ENCODE measurements at places on chromosomes 7 and 10.

GRCh38 chr10:81309041-81309552 lies 565.9 kb upstream of the NRG3 start:
- DNase-seq = peak; percentile 3

GRCh38 chr7:114026486-114027089 lies 107.8 kb upstream of the PPP1R3A start:
- no peak for DNase-seq

DNA sequence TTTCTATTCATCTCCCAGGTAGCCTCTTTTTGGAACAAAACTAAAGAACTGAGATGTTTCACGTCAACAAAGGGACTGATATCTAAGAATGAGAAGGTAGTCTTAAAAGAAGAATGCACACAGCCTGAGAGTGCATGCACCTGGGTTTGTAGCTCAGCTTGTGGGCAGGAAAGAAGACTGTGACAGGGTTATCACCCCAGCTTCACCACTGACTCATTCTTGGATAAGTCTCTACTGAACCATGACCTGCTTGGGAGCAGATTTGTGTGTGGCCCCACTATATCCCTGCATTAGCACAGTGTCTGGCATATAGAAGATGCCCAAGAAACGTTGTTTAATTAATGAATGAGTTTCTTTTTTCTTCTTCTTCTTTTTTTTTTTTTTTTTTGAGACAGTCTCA lies 187.5 kb downstream of the GPAM start:
- DNase-seq = no peak

DNA sequence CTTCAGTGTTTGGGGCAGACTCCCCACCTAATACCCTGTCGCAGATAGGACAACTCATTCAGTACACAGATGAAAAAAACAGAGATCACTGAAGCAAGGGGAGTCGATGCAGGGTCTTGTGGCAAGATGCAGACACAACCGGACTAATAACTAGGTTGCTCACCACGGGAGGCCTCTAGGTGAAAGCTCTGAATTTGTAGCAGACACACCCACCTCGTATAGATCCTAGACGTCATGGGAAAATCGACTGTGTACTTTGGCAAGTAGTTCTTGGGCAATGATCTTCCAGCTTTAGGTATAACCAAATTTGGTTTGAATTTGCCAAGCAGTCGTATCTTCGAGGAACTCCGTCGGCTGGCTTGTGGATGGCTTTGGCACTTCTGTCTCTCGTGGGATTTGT lies 88.1 kb downstream of the TCF7L2 start:
- no peak for DNase-seq

- peak; percentile 27 for DNase-seq
Measured at GRCh38 chr10:48490946-48491345, 113.9 kb downstream of the ARHGAP22 start.

DNA sequence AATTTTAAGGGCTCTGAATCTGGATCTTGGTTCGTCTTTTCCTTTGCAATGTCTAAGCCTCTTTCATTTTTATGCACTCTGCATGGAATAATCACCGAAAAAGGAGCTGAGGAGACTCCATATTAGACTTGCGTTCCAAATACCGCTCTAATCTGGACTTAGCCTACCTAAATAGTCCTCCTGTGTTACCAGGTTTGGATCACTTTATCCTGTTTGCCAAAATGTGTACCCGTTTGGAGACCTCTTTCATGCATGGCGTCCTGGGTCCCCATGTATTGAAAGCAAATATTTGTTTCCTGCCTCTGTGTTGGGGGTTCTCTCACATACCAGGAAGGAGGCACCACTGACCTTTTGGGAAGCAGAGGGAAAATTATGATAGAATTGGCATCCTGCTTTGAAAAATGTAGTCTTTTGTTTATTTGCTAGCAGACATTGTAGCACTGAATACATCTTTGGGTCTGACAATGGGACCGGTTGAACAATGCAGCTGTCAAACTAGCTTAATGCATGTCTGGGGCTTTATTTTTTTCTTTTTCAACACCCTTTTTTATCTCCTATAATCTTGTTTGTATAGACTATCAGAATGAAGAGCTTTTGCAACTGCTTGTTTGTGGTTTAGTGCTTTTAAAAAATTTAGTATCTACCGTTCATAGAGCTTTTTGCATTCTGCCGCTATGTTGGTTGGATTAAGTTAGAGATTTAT lies 11.8 kb upstream of the CELF2 start:
- no peak for DNase-seq

DNA sequence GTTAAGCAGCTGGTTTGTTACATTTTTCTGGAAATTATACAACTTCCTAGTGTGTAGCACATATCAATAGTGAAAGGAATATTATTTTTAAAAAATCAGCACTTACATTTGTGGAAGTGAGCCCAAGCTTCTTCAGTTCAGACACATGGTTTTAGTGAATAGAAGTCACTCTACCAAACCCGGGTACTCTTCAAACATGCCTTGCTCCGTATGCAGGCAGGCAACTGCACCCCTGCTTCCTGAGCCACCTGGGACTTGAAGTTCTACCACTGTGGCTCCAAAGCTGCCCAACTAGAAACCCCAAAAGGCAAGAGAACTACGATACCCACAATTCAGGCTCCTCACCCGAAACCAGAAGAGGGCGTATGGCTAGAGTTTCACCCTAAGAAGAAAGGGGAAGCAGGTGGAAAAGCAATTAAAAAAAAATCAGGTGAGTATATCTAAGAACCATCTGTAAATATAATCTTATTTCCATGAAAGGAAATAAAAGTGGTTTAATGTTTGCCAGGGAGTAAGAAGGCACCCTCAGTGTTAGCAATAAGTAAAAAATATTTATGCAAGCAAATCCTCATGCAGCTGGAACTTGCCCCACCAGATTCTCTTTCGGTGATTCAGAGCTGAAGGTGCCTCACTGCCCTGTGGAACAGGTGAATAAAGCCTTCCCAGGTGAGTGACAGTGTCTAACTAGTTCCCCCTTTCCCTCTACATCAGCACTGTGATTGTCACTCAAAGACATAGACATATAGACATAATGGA lies at the start of gene MACC1:
Gene MACC1 (minus strand): TSS at position 192 of the 756 bp plus-strand sequence. CDS start 55,522 bp downstream, outside the sequence.
- DNase-seq = no peak

- DNase-seq = peak; percentile 12
Measured at GRCh38 chr10:93894516-93895378, 969 bp downstream of the SLC35G1 start.

- DNase-seq = no peak
Measured at GRCh38 chr10:127971101-127971946, 64.4 kb downstream of the PTPRE start.

Measured in H7 (cell line).